ENCODE measurements at places on chromosomes 2 and 18.

DNA sequence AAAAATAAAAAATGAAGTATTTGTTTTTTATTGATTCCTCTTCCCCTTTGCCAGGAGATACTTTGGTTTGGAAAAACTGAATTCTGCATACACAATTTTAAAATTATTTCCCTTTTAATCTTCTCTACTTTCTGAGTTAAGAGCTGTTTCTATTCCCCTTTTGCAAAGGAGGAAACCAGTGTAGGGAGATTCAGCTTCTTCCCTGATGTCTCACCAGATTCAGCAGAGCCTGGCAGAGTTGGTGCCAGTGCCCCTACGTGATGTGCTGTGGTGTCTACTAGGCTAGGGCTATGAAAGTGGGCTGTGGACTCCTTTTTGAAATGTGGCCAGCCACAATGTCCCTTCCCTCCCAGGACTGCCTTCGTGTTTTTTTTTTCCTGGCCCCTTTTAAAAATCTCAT is 2.4 kb downstream of the RPE start:
- no peak for DNase-seq

DNA sequence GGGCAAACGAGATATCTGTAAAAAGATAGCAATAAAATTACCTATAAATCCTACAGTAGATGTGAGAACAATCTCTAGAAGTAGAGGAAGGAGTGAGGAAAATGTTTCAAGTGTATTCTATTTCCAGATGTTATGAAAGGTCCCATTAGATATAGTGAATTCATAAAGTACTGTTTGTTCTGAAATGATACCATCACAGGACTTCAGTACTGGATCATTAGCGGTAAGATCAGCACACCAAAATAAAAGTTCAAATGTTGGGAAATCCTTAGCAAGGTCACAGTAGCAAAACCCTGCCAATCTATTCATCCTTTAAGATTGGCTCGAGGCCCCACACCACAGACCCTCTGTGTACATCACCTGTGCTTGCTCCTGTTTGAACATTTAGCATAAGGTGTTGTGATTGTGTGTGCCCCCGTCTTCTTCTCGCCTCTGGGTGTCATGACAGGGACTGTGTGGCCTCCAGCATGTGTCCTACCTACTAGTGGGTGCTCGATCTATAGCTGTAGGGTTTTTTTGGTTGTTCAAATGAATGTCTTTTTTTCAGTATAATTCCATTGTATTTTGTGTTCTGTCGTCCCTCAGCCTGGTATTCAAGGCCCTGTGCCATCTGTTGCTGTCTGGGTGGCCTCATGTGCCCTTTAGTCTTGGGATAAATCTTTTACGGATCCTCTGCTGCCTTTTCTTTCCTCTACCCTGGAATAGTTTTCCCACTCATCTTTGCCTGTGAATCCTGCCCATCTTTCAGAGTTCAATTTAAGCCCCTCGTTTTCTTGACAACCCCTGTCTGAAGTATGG is 9.1 kb downstream of the MFSD6 start:
- DNase-seq: no peak

GRCh38 chr2:16036951-16037350 is 96.6 kb downstream of the MYCN start:
- no peak for DNase-seq

DNA sequence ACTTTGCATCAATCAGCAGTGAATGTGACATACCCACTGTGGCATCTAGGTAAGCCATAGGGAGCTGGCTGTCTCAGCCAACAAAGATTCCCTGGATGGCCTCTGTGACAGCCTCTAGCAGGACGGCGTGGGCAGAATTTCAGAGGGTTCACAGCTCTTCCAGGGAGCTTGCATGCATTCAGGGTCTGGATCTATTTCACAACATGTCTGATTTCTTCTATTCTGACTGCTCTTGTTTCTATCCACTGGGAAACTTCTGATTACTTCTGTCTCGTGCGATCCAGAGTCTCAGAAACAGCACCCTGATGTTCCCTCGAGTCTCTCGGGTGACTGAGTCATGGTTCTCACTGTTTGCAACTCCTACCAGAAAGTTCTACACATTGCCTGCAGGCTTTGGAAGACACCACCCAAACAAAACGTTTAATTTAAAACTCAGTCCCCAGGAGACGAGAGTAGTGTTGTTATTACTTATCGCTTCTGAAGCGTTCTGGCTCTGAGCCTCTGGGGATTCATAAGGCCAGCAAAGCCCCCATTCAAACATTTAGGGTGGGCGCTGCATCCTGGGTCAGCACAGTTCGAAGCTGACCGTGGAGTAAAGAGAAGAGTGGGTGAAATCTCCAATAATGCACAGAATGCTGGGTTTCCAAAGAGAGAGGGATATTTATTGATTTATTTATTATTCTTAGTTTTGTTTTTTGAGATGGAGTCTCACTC is 41.9 kb upstream of the ODC1 start:
- DNase-seq: peak; percentile 40

- DNase-seq: no peak
Observed at GRCh38 chr2:53460347-53460746, 307.3 kb upstream of the CHAC2 start.

- no peak for DNase-seq
Observed at GRCh38 chr2:37836270-37836669, 88.8 kb upstream of the RMDN2 start.

- DNase-seq: peak; percentile 29
Observed at GRCh38 chr18:42053188-42053781, 98.3 kb downstream of the PIK3C3 start.

DNA sequence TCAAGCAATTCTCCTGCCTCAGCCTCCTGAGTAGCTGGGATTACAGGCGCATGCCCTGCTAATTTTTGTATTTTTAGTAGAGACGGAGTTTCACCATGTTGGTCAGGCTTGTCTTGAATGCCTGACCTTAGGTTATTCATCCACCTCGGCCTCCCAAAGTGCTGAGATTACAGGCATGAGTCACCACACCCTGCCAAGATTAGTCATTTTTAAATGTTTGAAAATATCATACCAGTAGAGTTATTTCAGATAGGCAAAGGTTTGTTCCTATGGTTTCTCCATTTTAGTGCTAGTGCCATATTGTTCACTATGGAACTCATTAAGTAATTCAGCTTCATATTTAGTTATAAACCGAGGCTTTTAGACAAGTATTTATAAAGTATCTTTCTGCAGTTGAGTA is 52.3 kb downstream of the HIBCH start:
- peak; percentile 94 for DNase-seq

DNA sequence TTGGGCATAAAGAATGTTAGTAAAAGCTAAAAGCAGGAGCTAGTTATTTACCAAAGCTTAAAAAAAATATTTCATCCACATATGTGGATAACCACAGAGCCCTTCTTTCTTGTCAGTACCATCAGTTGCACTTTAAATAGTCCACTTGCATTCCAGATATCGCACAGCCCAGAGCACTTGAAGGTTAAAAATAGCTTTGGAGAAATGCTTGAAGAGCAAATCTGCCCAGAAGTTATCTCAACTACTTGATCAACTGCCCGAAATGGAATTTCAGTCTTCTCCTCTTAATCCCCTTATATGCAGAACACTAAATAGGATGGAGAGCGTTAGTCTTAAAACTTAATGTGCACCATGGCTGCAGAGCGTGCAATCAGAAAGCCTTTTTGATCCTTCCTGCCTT is 148.3 kb downstream of the PLEKHA3 start:
- no peak for DNase-seq

GRCh38 chr2:26095758-26096157 is 61.9 kb downstream of the RAB10 start:
- no peak for DNase-seq

- no peak for DNase-seq
Observed at GRCh38 chr18:31281437-31281836, 36.5 kb upstream of the DSG1 start.

DNA sequence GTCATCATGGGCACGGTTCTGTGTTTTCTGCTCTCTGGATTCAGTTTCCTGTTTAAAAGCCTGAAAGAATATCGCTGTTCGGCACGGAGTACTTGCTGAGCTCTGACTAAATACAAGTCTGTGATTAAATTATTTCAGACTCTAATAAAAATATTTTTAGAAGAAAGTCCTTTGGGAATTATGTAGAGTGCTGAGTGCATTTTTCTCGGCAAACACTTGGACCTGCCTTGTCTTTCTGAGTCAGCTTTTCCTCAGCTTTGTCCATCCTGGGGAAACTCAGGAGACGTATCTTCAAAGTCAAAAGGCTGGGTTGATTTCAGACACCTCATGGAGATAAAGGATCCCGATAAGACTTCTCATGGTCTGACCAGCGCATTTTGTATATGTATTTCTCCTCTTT is 45.9 kb downstream of the IL1R2 start:
- peak; percentile 74 for DNase-seq

GRCh38 chr2:231764760-231765159 is 16.3 kb downstream of the PDE6D start:
- DNase-seq: no peak

All from brain microvascular endothelial cell (primary cell).